Dorsolateral prefrontal cortex (tissue), 122 donors: ENCODE measurements at places on chromosomes 7 and 10. TPM values are rescaled to one million over a fixed set of nuclear protein-coding genes. Genes with fewer than 3 reads are reported as not detected.

- no peak for DNase-seq
Measured at GRCh38 chr10:30882281-30882680, 149.4 kb downstream of the ZNF438 start.

DNA sequence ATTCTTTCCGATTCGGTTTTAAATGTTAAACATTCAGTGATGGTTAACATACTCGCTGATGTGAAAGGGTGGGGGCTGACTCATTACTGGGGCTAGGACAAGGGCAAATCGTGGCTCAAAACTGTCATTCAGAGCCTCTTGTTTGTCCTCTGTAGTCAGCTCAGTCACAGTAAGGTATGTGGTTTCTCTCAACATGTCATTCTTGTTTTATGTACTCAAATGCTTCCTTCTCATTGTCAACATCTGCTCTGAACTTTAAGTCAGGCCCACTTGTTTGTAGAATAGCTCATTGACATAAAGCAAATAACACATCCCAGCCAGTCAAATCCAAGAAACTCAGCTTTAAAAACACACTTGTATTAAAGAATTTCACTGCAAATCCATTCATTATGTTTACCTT is 7.3 kb downstream of the SLC16A9 start:
- no peak for DNase-seq

DNA sequence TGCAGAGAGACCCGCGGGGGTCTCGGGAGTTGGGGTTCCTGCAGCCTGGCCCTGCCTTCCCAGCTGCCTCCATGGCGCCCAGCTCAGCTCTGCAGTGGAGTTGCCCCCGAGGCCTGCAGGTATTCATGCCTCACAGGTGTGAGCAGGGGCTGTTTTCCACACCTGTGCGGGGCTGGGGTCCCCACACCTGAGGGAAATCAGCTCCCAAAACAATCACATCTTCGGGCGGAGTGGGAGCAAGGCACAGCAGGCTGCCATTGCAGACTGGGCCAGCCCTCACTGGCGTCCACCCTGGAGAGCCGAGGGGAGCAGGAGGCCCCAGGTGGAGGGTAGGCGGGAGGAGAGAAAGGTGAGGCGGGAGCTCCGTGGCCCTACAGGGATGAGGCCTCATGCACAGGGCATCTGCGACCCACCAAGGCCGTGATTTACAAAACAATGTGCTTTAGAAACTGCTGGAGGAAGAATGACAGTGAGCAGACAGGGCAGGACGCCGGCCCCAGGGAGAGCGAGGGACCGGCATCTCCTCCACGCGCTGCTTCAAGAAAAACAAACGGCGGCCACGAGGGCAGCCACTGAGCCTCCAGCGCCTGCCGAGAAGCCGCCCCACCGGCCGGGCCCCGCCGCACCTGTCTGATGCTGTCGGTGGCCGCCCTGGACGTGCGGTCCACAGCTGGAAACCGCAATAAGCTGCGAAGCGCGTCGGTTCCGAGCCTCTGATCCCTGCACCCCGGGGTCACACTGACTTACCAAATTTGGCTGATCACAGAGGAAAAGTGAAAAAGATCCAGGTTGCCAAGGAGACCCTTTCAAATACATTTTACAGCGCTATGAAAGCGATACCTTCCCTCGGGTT is 53.0 kb upstream of the PDGFA start:
- no peak for DNase-seq

DNA sequence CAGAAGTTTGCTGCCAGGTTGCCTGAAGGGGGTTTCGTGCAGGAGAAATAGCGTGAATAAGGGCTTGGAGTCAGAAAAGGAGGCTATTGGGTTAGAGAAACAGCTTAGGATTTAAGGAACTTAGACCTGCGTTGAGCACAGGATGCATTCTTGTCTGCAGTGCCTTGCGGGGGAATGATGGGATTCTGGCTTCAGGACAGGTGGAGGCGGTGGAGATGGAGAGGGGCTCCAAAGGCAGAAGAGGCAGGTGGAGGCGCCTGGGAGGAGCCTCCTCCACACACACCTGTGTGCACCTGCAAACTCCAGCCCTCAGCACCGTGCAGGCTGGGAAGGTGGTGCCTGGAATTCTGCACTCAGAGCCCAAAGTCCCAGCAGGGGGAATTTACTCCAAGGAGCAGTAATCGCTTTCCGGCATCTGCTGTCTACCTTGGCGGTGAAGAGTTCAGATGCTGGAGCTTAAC is 1.8 kb downstream of the CLIP2 start:
- no peak for DNase-seq

GRCh38 chr10:121990015-121990677 is 1.2 kb downstream of the TACC2 start:
- DNase-seq = no peak

- no peak for DNase-seq
Measured at GRCh38 chr7:153130052-153130451, 370.5 kb downstream of the ACTR3B start.

- DNase-seq = peak; percentile 39
Measured at GRCh38 chr10:132551093-132551807, 13.7 kb downstream of the INPP5A start.

GRCh38 chr7:72437610-72438009 is 25.5 kb upstream of the CALN1 start:
- DNase-seq = no peak

DNA sequence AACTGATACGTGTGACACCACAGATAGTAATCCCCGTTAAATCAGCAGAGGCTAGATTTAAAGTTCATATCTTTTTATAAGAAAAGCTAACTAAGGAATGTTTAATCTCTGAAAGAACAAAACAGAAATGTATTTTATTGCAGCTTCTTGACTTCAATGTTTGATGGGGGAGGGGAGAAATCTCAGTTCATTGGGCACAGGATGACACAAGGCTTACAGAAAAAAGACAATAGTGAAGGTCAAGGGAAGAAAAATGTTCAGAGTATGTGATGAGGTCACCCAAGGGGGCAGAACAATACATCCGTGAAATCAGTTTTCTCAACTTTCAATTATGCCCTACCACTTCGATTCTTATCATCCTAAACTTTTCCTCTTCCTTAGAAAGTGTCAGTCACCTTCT is 102.9 kb downstream of the ELAPOR2 start:
- DNase-seq = no peak

- DNase-seq = no peak
Measured at GRCh38 chr10:73577788-73578187, 13.4 kb downstream of the USP54 start.

- DNase-seq = no peak
Measured at GRCh38 chr10:76034353-76035205, 603.2 kb downstream of the LRMDA start.

GRCh38 chr10:93818086-93818485 is 60.4 kb downstream of the LGI1 start:
- DNase-seq = no peak

- no peak for DNase-seq
Measured at GRCh38 chr7:17374654-17375053, 76.2 kb downstream of the AHR start.

- DNase-seq = no peak
Measured at GRCh38 chr10:86160890-86161585, 205.6 kb downstream of the GRID1 start.

DNA sequence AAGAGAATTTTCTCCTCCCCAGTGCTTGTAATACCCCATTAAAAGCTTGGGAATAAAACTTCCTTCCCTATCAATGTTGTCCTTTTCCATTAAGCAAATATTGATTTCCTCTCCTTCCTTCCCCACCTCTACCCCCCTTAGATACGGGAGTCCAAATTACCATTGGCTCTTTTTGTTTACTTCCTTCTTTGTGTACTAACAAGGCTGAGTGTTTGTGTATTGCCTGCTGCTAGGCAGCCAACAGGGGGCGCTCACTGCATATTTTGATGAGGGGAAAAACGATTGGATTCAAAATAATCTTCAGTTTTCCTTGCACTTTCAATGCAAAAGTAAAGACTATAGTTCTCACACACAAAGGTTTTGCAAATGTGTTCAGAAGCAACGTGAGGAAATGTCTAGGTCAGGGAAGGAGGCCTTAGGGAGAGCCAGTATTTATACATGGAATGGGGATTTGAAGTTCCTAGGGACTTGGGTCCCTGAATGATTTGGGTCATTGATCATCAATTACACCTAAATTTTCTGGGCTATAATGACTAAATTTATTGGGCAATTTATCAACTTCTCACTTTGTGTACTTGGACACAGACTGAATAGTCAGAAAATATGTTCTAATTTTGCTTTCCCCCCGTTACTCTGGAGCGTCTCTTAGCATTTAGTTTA is 23.6 kb upstream of the VPS41 start:
- no peak for DNase-seq

- no peak for DNase-seq
Measured at GRCh38 chr10:116634126-116634975, 13.6 kb downstream of the PNLIPRP2 start.

DNA sequence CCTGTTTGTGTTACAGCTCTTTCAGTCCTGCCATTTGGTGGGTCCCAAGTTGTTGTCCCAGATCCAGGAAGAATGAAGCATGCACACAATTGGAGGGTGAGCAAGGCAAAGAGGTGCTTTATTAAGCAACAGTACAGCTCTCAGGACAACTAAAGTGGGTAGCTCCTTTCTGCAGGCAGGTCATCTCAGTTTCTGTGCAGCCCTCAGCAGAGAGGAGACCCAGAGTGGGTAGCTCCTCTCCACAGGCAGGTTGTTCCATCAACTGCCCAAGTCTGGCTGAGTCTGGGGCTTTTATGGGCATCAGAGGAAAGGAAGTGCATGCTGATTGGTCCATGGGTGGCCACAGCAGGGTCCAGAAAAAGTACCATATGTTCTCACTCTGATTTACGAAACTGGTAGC is 624.5 kb downstream of the LRMDA start:
- no peak for DNase-seq

GRCh38 chr7:91421018-91421417 is 156.8 kb downstream of the FZD1 start:
- DNase-seq = no peak

- DNase-seq = no peak
Measured at GRCh38 chr7:12805518-12805928, 118.1 kb downstream of the ARL4A start.

DNA sequence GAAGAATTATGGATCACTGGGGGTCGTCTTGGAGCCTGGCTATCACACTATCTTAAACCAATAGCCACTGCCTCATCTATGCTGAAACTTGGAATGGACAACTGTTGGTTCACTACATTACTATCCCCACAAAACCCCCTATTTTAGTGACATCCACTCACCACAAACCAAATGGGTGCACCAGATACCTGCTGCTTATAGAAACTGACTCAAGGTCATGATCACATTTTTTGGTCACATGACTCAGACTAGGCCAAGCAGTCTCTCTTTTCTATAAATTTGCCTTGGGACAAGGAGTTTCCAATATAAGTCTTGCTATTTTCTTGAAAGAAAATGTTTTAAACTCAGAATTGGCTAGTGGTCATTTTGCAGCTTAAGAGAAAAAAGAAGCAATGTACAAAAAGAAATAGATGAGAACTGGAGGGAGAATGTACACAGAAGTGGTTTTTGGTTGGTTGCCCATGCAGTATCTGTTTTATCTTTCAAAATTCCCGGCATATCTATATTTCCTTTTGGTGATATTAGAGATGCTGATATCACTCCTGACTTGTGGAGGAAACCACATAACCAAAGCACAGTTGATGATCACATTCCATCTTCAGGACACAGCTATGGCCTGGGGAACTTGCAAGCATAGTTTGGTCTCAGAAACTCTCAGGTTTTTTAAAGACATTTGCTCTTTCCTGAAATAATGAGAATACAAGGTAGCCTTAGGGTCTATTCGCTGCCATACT is 85.2 kb upstream of the CACNA2D1 start:
- DNase-seq = no peak

- no peak for DNase-seq
Measured at GRCh38 chr10:25766687-25767221, 167.3 kb upstream of the MYO3A start.

GRCh38 chr7:135929249-135929648 is 47.9 kb downstream of the MTPN start:
- DNase-seq = no peak

GRCh38 chr7:26948617-26949118 is 84.3 kb upstream of the SKAP2 start:
- DNase-seq = no peak

GOLGA7B gene
- total RNA-seq = 36.7 TPM

ARMC3 gene
- 2.2 TPM for total RNA-seq

PRPS1L1 gene
- total RNA-seq = not detected

SYT15B gene
- total RNA-seq = 3.3 TPM

KCNMA1 gene
- 237 TPM for total RNA-seq

CYP2C9 gene
- not detected for total RNA-seq

HTR5A gene
- total RNA-seq = 23.3 TPM

GLI3 gene
- total RNA-seq = 12.7 TPM

SPDYE2 gene
- total RNA-seq = 0.59 TPM

OPALIN gene
- 28.6 TPM for total RNA-seq
